ENCODE measurements at places on chromosomes 4 and X.

DNA sequence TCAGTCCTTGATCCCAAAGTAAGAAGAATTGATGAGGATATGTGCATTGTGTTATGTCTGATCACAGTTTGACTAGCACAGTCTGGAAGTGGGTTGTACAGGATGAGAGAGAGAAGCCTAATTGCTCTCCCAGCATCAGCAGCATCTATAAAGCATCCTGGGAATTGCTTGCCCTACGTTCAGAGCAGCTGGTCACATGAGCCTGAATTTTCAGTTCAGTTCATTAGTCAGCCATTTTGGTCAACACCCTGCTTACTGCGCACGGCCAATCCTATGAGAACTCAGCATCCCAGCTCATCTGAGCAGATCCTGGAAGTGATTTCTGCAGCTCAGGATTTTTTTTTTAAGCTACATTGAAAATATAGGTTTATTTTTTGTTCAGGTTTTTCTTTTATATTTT lies at the start of gene RUFY3:
TSS of gene RUFY3 (plus strand) at position 218 of the 400 bp plus-strand sequence. CDS start 610 bp downstream, outside the sequence.
- no peak for DNase-seq

GRCh38 chrX:15127010-15127409 lies 142.9 kb downstream of the ASB9 start:
- DNase-seq, result no peak

- no peak for DNase-seq
These were observed 166.6 kb downstream of the SPRY1 start for GRCh38 chr4:123562994-123563750.

DNA sequence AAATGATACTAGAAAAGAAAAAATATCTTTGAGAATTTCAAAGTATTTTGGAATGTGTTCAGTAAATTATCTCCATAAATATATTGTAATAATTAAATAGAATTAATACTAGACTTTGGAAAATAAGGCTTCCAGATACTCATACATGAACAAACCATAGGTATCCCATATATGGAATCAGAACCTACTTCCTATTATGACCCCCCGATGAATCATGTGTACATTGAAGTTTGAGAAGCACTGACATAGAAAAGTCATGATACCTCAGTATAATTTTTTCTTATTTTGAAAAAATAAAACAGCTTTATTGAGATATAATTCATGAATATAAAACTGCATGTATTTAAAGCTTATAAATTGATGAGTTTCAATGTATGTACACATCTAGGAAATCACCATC lies 27.2 kb upstream of the SMARCA5 start:
- DNase-seq, result no peak

DNA sequence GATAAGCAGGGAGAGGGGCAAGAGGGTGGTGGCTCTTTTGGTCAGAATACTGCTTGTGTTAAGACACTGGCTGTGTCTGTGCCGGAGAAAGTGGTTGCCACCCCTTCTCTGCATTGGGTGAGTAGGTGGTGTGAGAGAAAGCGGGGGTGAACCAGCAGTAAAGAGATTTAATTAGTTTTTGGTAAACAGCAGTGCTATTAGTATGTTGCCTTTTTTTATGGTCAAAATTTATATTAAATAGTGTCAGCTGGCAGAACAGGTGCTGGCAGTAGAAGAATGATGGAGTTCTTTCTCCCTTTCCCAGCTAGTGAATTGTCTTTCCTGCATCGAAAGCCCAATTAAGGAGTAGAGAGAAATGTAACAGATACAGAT lies 181.6 kb downstream of the LARP7 start:
- no peak for DNase-seq

DNA sequence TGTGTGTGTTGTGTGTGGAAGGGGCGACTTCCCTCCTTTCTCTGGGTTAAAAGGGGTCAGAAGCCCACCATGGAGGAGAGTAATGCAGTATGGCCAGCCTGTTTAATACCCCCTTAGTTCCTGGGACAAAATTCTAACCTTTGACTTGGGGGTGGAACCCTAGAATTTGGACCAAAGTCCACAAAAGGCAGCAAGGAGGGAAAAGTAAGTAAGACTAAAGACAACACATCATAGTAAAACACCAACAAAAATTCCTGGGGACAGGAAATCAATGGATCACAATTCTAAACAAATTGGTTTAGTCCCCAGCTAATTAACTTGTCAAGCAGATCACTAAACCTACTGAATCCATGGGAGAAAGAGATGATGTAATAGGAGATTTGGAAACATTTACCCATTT lies 3.1 kb downstream of the AMOT start:
- no peak for DNase-seq

GRCh38 chr4:86050496-86050895 lies 309.4 kb downstream of the MAPK10 start:
- no peak for DNase-seq

DNA sequence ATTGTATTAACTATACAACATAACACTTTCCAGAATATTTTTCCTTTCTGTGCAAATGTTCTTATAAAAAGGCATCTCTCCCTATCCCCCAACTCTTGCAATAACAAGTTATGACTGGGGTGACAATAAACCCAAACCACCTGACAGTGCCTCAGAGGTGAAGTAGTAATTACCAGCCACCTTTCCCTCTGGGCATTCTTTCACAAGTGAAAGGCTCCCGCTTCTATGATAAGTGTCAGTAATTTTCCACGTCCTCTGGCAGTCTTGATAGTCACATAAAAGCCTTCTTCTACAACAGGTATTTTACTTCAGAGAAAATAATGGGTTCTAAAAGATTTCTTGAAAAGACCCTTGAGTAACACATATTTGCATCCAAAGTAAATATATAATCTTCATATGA lies 82.7 kb downstream of the MANBA start:
- DNase-seq, result no peak

DNA sequence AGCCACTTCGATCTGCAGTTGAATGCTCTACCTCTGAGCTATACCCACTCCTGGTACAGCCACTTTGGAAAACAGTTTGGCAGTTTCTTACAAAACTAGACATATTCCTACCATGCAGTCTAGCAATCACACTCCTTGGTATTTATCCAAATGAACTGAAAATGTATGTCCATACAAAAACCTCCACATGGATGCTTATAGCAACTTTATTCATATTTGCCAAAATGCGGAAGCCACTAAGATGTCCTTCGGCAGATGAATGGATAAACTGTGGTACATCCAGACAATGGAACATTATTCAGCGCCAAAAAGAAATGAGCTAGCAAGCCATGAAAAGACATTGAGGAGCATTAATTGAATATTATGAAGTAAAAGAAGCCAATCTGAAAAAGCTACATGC lies 45.3 kb downstream of the PCYT1B start:
- DNase-seq, result no peak

GRCh38 chrX:77493677-77494553 lies 46.7 kb downstream of the FGF16 start:
- DNase-seq, result no peak

GRCh38 chrX:155767876-155768769 lies 113.0 kb upstream of the VAMP7 start:
- DNase-seq, result no peak

GRCh38 chr4:68152411-68152810 lies 22.7 kb upstream of the TMPRSS11F start:
- no peak for DNase-seq

GRCh38 chr4:119675391-119675790 lies 46.8 kb upstream of the PDE5A start:
- no peak for DNase-seq

DNA sequence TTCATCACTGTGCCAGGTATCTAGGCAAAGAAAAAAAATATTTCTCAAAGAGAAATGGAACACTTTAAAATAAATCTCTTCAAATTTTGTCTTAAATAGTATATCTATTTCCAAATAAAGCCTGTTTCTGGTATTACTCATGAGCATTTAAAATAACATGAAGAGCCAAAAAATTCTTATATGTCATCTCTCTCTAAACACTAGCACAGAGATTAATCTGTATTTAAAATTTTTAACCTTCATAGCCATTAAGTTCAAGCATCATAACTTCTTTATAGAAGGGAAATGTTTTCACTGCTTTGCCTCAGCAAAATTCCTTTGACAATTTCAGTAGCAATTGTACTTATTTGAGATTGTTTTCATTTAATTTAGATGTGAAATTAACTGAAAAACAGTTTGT lies 5.1 kb upstream of the CORIN start:
- no peak for DNase-seq

DNA sequence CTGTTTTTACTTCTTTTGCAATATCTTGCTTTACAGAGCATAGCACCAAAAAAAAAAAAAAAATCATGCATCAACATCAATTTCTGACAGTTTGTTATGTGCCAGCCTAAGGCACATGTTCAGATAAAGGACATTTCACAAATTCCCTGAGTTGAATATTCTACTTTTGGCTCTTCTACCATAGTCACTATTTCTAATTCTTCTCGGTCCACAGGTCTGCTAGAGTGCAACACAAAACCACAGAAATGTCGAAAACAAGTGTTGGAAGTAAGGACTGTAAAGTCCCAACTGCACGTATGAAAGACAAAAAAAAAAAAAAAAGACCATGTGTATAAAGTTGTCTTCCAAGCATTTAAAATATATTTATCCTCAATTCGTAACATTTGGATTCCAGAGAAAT lies 494.2 kb upstream of the INTU start:
- no peak for DNase-seq

GRCh38 chr4:109315341-109315740 lies 12.9 kb upstream of the COL25A1 start:
- no peak for DNase-seq

DNA sequence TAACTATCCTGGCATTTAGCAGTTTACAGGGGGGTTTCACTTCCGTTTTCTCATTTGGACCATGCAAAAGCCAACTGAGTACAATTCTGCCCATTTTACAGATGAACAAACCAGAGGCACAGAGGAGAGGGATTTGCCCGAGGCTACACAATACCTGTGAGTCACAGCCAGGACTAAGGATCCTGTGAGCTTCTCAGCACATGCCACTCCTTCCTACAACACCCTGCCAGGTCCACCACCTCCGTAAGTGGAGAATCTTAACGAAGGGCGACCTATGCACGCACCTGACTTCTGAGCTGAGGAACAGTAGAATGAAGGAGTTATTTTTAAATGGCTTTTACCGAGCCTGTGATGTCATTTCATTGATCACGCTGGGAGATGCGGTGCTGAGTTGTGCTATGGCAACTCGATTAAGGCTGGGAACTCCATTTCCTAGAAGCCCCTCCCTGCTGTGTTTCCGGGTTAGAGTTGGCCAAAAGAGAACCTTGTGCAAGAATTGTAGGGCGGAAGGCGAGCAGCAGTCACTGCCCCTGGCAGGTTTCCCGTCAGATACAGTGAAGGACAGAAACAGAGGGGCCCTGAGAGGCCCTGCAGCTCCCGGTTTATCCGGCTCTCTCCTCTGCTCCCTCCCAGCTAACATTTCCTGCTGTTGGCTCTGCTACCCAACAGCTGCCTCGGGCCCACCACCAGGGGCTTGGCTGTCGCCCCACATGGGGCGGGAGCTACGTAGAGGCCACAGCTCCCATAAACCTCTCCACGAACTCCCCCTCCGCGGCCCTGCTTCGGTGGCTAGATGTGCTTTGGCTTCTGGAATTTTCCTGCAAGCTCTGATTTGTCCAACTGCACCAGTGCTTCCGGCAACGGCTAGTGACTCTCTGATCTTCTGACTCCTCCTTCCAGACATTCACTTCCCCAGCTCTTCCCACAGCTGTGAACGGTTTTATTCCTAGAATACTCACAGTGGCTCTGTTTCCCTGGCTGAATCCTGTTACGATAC lies 75.1 kb upstream of the USP9X start:
- peak; percentile 44 for DNase-seq
